NCI-H2171 (cell line): ENCODE measurements at places on chromosomes 5 and 9.

GRCh38 chr5:134534058-134534725 is 8.7 kb downstream of the JADE2 start:
- DNase-seq = no peak

GRCh38 chr5:25009063-25009462 is 364.3 kb upstream of the CDH10 start:
- DNase-seq = no peak

- DNase-seq = no peak
Measured at GRCh38 chr5:83306572-83307241, 164.8 kb upstream of the VCAN start.

DNA sequence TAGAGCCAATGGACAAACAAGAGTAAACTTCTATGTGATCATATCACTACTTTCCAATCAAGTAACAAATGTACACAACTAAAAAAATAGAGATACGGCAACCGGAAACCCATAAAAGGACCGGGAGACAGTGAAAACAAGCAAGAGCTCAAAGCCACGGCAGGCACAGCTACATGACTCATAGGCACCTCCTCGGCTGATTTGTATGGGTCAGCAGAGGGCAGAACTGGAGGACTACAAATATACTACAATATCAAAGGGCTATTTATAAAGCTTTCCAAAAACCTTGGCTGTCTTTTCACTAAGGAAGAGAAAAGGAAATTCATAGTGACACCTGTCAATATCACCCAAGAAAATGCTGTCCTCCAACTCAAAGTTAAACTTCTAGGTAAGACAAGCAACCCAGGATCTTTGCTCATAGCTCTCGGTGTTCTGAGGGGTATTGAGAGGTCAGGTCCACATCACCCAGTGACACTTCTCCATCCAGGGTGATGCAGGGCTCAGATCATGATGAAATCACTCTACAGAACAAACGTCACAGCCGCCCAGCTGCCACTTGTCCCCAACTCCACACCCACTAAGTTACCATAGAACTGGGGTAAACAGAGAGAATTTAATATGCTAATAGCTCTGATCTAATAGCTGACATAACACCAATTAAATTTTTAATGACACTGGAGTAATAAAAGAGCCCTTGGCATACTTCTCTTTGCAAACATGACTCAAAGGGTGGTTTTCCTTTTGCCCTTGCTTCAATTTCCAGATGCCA is 41.3 kb downstream of the PFDN1 start:
- DNase-seq = no peak

DNA sequence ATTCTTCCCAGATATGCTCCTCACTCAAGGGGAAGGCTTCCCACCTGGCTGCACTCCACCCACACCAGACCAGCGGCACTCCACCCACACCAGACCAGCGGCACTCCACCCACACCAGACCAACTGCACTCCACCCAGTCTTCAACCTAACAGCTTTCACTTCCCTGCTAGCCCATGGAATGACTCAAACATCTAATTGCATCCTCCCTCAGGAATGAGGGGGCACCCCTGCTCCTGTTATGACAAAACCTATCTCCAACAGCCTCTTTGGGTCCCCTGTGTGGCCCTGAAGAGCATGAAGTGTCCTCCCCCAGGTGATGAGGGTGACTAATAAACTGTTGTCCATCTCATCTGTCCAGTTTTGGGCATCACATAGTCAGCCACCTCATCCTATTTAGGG is 556.6 kb upstream of the TUSC1 start:
- DNase-seq = no peak

DNA sequence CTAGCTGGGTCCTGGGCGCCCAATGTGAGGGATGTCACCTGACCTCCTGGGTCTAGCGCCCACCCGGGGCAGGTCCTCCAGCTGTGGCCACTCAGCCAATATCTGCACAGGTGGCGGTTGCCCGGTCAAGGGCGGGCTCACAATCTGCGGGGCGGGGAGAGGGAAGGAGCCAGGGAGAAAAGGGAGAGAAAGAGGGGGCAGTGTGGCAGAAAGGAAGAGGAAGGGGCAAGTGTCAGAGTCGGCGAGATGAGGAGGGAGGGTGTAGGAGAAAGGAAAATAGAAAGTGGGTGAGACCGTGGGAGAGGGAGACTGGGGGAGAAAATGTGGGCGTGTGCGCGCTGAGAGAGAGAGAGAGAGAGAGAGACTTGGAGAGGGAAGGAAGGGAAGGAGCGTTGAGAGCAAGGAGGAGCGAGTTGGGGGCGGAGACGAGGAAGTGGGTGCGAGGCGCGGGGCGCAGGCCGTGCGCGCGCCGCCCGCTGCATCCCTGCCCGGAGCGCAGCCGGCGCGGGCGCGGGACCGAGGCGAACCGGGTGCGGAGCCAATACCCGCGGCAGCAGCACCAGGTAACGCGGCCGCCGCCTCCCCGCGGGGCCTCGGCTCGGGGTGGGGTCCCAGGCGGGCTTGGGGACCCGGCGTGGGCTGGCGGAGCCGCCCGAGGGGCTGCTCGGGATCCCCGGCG is at the start of gene HRH2:
HRH2 (plus strand) TSS at position 479 of the 679 bp plus-strand sequence. CDS start 25,163 bp downstream, outside the sequence.
- peak; percentile 2 for DNase-seq

GRCh38 chr9:126620478-126620877 is 6.8 kb downstream of the LMX1B start:
- DNase-seq = no peak

DNA sequence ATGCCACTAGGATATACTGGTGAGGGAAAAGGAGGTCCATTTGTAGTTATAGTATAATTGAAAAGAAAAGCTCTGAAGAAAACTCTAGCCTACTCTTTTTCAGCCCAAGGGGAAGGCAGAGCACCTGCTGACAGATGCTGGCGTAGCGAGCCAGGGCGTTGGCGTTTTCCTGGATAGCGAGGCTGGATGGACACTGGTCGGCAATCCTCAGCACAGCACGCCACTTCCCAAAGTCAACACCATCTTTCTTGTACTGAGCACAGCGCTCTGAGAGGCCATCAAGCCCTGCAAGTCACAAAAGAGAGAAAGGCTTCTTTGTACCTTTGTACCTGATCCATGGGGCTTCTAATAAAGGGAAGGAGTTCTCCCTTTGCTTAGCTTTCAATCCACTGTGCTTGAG is 8.2 kb downstream of the ALDOB start:
- DNase-seq = no peak

DNA sequence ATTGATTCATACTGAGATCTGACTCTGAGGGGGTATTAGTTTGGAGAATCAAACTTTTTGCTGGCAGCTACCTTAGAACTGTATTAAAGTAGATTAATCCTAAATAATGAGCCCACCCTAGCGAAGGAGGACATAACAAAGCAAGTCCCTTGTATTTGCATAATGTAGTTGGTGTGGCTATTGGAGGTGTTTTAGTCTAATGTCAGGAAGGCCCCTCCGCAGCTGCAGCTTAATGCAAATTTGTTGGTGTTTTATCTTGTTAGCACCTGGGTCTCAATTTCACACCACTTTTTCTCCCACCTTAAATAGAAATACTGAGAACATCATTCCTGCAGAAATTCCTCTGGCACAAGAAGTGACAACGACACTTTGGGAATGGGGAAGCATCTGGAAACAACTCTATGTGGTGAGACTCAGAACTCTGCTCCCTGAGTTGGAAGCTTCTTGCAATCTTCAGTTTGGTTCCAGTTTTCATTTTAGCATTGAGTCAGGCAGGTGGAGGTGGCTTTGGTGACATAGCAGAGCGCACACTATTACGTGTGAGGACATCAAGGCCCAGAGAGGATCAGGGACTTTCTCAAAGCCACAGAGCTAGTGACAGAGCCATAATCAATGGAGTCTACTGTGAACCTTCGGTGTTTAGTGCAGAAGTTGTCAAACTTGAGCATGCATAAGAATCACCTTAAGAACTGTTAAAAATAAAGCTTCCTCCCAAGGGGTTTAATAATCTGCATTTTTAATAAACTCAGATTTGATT is 33.9 kb downstream of the DOCK2 start:
- no peak for DNase-seq
